ENCODE measurements at places on chromosomes 2 and 18. TPM values are rescaled to one million over a fixed set of nuclear protein-coding genes. Genes with fewer than 3 reads are reported as not detected.

Gene PLA2R1
- 17.8 TPM for total RNA-seq

Gene TRABD2A
- 1.1 TPM for total RNA-seq

Gene REG3A
- not detected for total RNA-seq

Gene POTEI
- not detected for total RNA-seq

Gene LPIN1
- 39.9 TPM for total RNA-seq

Gene GAD1
- total RNA-seq, result 19.4 TPM

Gene UGT1A8
- total RNA-seq, result 0.35 TPM

Gene SLC9A4
- total RNA-seq, result 7.6 TPM

Gene BCL2L11
- 29.1 TPM for total RNA-seq

Gene CCDC178
- 0.30 TPM for total RNA-seq

Gene RNU2-63P
- not detected for total RNA-seq

Gene GALNT3
- total RNA-seq, result 60.3 TPM

Gene COL5A2
- total RNA-seq, result 45.5 TPM

Gene ZC3H6
- total RNA-seq, result 7.0 TPM

Gene SMYD1
- not detected for total RNA-seq

Gene VWA3B
- total RNA-seq, result not detected

Gene D2HGDH
- total RNA-seq, result 12.5 TPM

Gene COL3A1
- 18.2 TPM for total RNA-seq

Gene ATP6V1C2
- total RNA-seq, result 0.05 TPM

Gene MRPL30
- total RNA-seq, result 45.1 TPM

Gene TNS1
- total RNA-seq, result 36.1 TPM

Gene CHRND
- total RNA-seq, result not detected

Gene LYPD6B
- total RNA-seq, result 0.15 TPM

Gene ZNF638
- total RNA-seq, result 73.3 TPM

Gene ZNF516
- total RNA-seq, result 26.7 TPM

Gene ADCYAP1
- not detected for total RNA-seq

Gene LRATD1
- total RNA-seq, result 13.4 TPM

Gene TDRD15
- total RNA-seq, result not detected

Measured in renal cortical epithelial cell (primary cell).